K562 (cell line): ENCODE measurements at places on chromosomes 3 and 15. TPM values are rescaled to one million over a fixed set of nuclear protein-coding genes. Genes with fewer than 3 reads are reported as not detected.

DNA sequence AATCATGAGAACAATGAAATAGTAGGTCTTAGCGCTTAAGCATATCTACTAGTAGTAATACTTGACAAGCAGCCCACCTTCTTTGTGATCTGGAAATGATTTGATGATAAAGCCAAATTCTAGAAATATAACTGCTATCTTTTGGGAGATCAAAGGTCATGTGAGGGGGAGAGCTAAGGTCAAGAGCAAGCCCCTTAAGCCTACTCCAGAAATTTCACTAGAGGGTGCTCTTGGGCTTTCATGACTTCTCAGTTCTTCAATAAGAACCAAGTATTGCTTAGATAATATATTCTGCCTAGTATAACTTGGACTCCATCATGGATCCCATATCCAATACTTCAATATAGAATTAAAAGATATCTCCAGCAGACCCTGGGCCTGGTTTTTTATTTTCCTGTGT, 319.6 kb downstream of the ZBTB20 start:
- H3K4me1 ChIP-seq, result no peaks in the 10 kb centered on the region
- H3K27ac ChIP-seq, result no peak overlapping the region
- no peak overlapping the region for H3K4me3 ChIP-seq
- no peaks in the 10 kb centered on the region for H3K27me3 ChIP-seq

DNA sequence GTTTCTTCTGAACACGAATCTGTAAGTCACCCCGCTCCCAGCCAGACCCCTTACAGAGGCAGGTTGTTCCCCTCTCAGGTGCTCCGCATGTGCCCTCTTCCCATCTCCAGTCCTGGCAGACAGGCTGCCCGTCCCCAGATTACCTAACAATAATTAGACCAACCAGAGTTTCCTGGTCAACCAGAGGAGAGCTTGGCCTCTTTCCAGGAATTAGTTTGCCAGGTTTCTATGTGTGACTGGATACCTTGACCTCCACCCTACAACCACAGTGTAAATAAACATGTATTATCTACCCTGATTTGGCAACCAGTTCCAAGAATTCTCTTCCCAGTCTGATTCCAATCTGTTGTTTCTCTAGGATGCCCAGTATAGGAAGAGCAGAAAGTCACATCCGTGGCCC, 178.0 kb upstream of the UMPS start:
- H3K36me3 ChIP-seq, result no peaks in the 10 kb centered on the region
- no peak for DNase-seq
- H3K27ac ChIP-seq, result no peak overlapping the region
- H3K27me3 ChIP-seq, result peaks cover 9% of the 10 kb centered on the region; the same call in 2 of the 3 replicates
- H3K4me3 ChIP-seq, result no peak overlapping the region

DNA sequence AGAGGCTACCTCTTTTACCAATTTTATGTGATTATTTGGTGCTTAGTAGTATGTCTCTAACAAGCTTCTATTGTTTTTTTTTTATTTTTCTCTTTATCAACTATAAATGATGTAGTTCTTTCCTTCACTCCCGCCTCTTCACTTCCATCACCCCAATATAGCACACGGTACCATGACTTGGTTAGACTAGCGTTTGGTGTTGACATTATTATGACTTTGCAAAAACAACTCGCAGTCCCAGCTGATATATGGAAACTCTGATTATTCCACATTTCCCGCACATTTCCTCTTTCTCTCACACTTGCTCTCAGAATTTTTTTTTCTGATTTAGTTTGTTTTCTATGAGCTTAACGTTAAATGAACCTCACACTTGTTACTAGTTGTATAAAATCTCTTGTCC, 162.2 kb downstream of the GREM1 start:
- H3K27me3 ChIP-seq, result no peaks in the 10 kb centered on the region
- no peak overlapping the region for H3K27ac ChIP-seq

GRCh38 chr15:81811736-81812135, 234.1 kb downstream of the MEX3B start:
- no peak overlapping the region for H3K4me3 ChIP-seq
- no peaks in the 10 kb centered on the region for H3K36me3 ChIP-seq
- no peaks in the 10 kb centered on the region for H3K27me3 ChIP-seq
- no peak overlapping the region for H3K27ac ChIP-seq
- no peak for DNase-seq
- H3K4me1 ChIP-seq, result no peaks in the 10 kb centered on the region

ZPLD1 gene
- total RNA-seq, result not detected in 2 replicates

PEX5L gene
- total RNA-seq, result not detected in 2 replicates
